Stimulated activated CD4-positive, alpha-beta T cell treated with anti-CD3 and anti-CD28 coated beads, Interleukin-4, amount 100 ng/mL, for 4 hours (primary cell): ENCODE measurements at places on chromosomes 13 and 19.

DNA sequence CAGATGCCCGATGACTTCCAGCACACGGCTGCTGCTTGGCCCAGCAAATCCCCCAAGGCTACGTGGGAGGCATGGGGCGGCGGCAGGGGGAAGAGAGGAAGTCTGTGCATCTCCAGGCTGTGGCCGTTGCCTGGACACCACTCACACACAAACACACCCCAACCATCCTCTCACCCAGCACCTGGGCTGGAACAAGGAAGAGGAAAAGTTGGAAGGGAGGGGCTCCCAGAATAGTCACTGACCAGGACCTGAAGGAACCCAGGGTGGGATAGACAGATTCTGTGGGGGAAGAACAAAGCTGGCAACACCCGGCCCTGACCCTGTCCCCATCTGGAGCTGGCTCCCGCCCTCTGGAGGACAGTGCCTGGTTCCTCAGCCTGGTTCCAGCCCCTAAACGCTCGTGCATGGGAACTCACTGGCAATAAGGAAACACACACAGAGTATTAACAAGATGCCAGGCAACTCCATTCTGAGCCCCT is 11.2 kb downstream of the PPP6R1 start:
- DNase-seq = no peak

- no peak for DNase-seq
Observed at GRCh38 chr13:28338006-28338574, 156.8 kb downstream of the FLT1 start.

- DNase-seq = no peak
Observed at GRCh38 chr19:29683009-29683408, 17.7 kb downstream of the PLEKHF1 start.

- DNase-seq = no peak
Observed at GRCh38 chr19:6765738-6766356, 1.4 kb downstream of the SH2D3A start.

DNA sequence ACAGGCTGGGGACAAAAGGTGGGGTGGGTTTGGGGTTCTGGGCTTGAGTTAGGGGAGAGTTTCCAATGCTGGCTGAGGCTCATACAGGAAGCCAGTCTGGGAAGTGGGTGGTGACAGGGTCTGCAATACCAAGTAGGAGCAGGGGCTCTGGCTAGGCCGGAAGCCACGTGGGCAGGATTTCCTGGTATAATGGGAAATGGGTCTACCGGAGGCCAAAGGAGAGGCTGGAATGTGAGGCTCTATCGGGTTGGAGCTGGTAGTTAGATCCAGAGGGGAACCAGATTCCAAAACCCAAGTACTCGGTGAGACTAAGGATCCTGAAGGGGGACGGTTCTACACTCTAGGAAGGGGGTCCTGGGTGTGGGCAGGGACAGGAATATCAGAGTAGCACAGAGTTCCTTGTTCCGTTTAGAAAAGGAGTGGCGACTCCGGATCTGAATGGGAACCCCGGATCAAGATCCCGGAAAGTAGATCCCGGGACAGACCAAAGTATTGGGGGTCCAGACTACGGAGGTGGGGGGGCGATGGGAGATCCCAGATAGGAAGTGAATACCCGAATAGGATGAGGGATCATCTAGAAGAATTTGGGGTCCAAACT is 802 bp downstream of the CDC37 start:
- no peak for DNase-seq

DNA sequence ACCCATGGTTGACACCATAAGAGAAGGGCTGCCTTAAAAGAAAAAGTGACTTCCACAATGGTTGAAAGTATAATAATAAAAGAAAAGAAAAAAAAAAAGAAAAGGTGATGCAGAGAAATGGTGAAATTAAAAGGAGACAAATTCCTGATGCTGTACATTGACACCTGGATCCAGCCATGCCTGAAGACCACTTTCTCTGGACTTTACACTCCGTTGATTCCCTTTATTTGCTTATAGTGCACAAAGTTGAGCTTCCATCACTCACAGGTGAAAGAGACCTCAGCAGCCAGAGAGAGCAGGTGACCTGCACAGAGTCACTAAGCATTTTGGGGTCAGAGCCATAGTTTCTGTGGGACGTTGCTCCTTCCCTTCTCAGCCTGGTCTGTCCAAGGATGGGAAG is 12.2 kb upstream of the OR10H5 start:
- no peak for DNase-seq

DNA sequence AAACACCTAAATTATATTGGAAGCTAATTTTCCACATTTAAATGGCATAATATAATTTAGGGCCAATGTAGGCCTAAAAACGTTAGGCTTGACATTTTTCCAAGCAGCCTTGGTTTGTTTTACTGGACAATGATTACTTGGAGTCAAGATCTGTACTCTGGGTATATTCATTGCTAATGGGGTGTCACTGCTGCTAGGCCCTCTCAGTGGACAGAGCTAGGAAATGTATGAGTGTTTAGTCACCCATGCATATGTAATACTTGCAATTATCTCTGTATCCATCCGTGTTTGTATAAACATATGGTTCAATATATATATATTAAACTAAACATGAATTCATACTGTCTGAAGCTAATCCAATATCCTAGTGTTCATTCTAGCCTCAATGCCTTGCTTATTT is 598.1 kb downstream of the DCT start:
- no peak for DNase-seq

DNA sequence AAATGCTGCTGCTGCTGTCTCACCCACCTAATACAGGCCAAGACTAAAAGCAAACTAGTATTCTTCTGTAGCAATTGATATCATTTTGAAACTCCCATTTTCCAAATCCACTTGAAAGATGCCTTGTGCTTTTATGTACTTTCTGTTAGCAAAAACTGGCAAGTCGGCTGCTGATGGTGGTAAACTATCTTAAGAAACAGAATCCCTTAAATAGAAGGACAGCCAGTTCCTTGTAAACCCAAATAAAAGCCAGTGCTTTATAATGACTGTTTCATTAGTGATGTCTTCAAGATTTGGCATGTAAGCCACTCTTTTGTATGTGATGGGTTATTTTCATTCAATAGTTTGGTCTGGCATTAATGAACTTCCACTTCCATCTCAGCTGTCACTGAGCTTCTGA is 5.2 kb downstream of the FAM124A start:
- no peak for DNase-seq

DNA sequence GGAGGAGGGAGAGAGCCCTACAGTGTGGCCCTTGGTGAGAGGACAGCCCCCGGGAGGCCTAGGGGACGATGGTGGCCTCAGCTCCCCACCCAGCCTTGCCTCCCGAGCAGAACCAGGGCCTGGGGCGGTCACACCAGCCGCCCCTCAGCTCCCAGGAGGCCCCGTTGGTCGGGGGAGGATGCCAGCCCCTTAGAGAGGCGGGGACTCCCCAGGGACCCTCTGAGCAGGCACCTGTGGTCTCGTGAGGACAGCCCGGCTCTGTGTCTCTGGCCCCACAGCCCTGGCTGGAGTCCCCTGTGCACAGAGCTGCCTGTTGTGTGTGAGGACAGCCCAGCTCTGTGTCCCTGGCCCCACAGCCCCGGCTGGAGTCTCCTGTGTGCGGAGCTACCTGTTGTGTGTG is 158.8 kb downstream of the KDM4B start:
- DNase-seq = no peak

GRCh38 chr19:50770888-50771287 is 624 bp downstream of the GPR32 start:
- DNase-seq = no peak
